Left forelimb (tissue), 1 donor: ENCODE measurements at places on chromosomes 5 and 9.

- no peak for DNase-seq
Observed at GRCh38 chr5:171484460-171484899, 65.0 kb downstream of the FGF18 start.

DNA sequence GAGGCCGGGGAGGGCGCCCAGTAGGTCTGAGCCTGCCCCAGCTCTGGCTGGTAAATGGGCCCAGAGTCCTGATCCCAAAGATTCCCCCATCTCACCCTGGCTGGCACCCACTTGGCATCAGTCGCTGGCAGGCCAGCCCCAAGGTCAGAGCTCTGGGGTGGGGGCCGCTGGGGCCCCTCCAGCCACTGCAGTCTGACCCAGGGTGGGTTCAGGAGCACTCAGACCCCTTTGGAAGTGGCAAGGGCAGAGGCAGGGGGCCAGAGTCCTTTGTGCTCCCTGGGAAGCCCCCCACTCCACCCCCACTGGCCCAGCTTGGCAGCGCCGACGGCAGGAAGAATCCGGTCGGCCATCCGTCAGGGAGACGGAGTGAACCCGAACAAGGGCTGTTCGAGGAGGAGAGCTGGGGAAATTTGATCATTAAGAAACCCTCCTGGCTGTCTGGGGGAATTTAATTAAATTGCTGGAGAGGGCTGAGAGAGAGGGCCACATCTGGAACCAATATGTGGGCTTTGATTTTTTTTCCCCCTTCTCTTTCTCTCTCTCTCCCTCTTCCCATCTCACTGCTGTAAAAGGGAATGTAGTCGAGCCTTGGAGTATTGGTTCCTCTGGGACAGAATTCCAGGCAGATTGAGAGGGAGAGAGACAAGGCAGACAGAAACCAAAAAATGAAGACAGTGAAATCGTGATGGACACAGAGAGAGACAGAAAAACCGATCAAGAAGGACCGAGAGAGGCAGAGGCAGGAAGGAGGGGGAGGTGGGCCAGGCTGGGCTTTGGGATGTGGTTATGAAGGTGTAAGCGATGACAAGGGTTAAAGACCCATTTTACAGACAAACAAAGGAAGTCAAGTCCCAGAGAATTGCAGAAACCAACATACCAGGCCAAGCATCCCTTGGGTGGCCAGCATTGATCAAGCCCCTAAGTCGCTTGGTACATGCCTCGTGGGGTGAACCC, 8.1 kb upstream of the ASB6 start:
- no peak for DNase-seq

GRCh38 chr9:28487561-28487960, 914.3 kb upstream of the C9orf72 start:
- no peak for DNase-seq

- no peak for DNase-seq
Observed at GRCh38 chr5:153866176-153866575, 172.5 kb downstream of the FAM114A2 start.

DNA sequence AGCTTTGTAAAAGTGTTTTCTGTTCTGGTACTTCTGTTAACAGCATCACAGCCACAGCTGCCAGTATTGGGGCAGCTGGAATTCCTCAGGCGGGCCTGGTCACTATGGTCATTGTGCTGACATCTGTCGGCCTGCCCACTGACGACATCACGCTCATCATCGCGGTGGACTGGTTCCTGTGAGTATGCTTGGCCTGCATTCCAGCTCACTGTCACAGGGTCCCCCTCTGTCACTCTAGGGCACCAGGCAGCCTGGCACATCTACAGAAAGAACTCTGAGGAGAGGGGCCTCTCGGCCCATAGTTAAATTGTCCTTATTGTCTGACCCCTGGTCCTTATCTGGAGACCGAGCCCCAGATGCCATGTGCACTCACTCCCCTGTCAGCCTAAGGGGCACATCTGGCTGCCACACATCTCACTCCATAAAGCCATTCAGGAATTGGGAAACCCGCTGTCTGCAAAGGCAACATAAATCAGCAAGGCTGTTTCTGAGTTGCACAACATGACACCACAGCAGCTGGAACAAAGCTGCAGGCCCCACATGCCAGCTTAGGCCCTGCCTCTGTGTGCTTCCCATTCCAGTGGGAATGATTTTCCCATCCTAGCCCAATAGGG, 77.5 kb downstream of the SLC1A3 start:
- DNase-seq = peak; percentile 72

- no peak for DNase-seq
Observed at GRCh38 chr9:101711330-101711941, 27.0 kb downstream of the GRIN3A start.

- DNase-seq = no peak
Observed at GRCh38 chr5:139419226-139420192, 15.6 kb upstream of the SPATA24 start.

DNA sequence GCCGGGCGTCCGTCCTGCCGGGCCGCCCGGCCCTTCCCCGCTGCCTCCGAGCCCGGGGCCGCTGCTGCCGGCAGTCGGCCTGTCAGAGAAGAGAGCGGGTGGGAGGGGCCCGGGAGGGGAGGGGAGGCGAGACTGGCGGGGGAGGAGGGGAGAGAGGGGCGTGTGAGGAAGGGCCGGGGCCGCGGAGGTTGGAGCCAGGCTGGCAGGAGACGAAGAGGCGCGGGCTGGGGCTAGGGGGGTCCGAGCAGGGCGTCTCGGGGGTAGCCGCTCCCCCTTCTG, 570 bp downstream of the CREBRF start:
- DNase-seq = no peak

DNA sequence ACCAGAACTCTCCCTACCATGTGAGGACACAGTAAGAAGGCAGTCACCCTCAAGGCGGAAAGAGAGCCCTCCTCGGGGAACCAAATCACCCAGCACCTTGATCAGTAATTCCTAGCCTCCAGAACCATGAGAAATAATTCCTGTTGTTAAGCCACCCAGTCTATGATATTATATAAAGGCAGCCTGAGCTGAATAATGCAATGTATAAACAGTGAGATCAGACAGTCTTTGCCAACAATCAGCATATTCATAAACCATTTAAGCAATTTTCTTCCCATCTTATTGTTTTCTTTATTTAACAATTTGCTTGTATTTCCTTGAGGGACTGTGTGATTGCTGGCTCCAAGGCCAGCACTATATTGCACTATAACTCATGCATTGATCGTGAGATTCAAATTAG, 144.4 kb upstream of the DAPK1 start:
- no peak for DNase-seq

GRCh38 chr5:6279607-6280006, 98.7 kb downstream of the MED10 start:
- no peak for DNase-seq

DNA sequence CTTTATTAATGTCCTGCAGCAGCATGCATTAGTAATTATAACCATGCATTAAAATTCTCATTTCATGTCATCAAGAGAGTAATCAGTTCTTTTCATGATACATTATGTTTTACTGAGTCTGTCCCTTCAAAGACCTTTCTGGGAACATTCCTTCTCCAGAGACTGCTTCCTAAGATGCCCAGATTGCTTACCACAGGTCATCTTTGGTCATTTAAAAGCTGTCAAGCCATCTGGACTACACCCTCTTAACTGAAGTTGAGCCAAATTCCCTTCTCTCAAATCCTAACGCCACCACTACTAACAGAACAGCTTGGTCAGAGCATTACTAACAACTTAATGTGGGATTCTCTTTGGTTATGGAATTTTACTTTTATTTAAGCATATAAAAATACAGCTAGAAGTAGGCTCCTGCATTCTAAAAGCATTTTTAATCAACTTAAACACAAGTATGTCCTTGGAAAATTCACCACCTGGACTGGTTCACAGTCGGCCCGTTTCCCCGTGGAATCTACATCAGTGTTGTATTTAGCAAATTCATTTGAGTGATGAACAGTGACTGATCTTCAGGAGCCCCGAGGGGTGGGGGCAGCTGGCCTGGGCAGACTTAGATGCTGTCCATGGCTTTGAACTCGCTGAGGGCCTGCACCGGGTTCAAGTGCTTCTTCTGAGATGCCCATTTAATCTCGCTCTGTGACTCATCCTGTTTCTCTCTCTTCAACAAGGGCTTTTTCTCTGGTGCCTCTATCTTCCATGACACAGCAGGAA, 92.8 kb upstream of the CCDC112 start:
- DNase-seq = no peak

GRCh38 chr5:73136055-73136562, 15.7 kb downstream of the TMEM171 start:
- no peak for DNase-seq

GRCh38 chr5:6273090-6273735, 105.1 kb downstream of the MED10 start:
- DNase-seq = no peak

GRCh38 chr5:81866994-81867393, 104.8 kb upstream of the ATG10 start:
- DNase-seq = no peak

- DNase-seq = no peak
Observed at GRCh38 chr5:152397581-152397980, 7.5 kb downstream of the NMUR2 start.

DNA sequence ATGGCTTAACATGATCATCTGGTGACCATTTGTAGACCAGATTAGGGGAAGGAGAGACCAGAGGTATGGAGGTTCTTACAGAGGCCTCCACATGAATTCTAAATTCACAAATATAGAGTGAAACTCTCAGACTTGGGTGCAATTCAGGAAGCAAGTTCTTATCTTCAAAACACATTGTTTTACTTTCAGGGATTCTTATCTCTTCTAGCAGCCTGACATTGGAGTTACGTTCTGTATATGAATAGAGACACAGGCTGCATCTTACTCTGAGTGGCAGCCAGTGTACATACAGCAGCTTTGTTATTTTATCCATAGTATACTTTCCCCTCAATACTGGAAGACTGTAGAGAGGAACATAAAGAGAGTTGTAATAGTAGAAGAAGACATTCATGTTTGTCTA, 1331.7 kb upstream of the WWC1 start:
- no peak for DNase-seq

GRCh38 chr5:144844086-144844485, 673.4 kb downstream of the KCTD16 start:
- no peak for DNase-seq

DNA sequence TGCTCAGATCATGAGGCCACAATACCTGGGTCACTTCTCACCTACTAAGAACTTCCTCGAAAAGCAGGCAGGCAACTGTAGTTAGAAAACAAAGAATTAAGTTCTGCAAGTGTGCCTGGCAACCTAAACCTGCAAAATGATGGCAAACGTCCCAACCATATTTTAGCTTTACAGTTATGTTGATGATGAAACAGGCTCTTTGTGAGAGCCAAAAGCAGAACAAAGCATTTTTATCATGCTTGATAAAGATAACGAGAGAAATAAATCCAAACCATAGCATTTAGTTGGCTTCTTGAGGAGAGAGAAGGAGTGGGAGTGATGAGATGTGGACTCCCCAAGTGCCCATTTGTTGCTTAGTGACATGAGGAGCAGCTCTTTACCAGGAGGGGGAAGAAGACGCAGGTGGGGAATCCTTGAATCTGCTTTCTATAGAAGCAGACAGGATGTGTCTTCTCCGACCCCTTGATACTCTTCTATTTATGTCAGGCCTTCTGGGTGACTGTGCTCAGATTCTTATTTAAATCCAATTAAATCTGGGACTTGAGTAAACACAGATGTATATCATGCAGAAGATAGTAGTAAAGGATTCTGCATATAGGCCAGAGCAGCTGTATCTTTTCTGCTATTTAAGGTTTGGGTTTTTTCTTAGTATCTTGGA, 221.2 kb downstream of the TMEM167A start:
- no peak for DNase-seq

DNA sequence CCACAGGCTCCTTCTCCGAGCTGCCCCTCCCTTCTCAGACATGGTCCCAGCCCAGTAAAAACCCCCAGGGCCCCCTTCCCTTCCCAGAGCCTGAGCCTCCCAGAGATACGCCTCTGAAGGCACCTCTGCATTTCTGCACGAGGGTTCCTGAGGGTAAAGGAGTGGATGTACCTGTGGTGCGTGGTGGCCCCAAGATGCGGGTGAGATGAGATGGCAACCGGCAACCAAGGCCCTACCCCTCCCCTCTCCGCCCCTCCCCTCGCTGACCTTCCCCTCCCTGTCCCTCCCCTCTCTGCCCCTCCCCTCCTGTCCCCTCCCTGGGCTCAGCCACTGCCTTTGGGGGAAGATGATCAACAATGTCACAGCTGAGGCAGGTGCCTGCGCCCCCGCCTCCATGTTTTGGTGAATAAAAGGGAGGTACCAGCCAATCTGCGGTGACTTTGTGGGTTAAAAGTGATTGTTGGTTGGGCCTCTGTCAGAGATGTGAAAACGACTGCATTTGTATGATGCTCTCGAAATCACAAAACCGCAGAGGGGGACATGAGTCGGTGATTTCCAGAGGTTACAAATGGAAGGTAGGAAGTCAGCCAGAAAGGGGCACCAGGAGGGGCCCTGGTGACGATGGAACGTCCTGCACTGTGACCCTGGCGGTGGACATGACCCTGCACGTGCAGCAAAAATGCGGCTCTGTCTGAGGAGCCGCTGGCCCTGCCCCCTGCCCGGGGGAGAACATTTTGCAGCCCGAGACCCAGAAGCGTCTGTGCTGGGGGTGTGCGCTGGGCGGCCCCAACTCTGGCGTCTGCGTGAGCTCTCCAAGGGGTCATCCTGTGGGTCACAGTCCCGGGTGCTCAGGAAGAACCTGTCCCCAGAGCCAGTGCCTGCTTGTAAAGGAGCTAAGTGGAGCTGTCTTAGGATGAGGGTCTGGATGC, 3.7 kb downstream of the LCN9 start:
- peak; percentile 61 for DNase-seq

- DNase-seq = no peak
Observed at GRCh38 chr9:112726428-112726827, 8.5 kb upstream of the INIP start.

DNA sequence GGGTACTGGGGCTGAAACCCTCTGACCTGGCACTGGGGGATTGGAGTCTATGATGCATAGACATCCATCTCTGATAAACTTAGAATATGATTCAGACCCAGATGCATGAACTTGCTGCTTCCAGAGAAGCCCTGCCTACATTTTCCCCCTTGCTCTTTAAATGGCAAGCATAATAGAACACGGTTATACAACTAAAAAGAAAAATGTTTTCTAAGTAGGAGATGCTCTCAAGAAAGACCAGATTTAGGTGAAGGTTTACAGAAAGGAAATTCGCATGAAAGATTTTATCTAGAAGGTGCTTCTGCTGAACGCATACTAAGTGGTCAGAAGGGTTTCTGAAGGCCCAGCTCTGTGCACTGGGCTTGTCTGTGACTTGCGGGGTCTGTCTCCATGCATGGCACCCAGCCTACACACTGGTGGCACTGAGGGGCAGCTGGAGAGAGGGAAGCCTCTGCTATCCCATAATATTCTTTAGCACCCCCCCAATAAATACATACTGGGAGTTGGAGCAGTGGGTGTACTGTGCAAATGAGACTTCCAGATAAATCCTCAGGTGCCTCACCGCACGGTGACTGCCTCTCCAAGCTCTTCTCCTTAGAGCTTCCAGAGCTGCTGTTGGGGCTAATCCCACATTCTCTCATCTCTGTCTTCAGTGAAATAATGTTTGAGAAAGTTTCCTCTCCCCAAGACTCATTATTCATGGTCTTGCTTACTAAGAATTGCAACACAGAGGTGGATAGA, 114.6 kb downstream of the FSTL4 start:
- no peak for DNase-seq

- no peak for DNase-seq
Observed at GRCh38 chr5:35794684-35795375, 61.9 kb upstream of the IL7R start.

GRCh38 chr9:34520096-34520495, 2.7 kb downstream of the ENHO start:
- no peak for DNase-seq
